ENCODE measurements at places on chromosomes 7 and 10. TPM values are rescaled to one million over a fixed set of nuclear protein-coding genes. Genes with fewer than 3 reads are reported as not detected.
A peak's percentile ranks its signal among the peaks of the same experiment; 100 is the strongest.

DNA sequence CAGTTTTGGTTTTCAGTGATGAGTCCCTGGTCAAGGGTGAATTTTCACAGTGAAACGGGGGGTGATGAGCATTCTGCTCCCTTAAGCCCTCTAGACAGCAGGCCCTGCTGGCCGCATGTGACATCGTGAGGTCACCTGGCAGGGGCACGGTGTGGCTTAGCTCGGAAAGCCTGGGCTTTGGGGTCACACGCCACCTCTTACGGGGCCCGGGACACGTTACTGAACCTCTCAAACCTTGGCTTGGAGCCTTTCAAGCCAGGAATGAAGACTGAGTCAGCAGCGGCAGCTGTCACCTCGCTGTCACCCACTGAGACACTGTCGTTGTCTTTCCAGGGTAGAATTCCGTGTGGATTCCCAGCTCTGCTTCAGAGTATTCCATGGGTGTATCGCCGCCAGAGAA is 4.1 kb downstream of the GET4 start:
- no peak overlapping the region for H3K4me3 ChIP-seq
- peaks cover 18% of the 10 kb centered on the region for H3K4me1 ChIP-seq
- H3K36me3 ChIP-seq, result peaks cover 17% of the 10 kb centered on the region
- H3K27me3 ChIP-seq, result no peaks in the 10 kb centered on the region

DNA sequence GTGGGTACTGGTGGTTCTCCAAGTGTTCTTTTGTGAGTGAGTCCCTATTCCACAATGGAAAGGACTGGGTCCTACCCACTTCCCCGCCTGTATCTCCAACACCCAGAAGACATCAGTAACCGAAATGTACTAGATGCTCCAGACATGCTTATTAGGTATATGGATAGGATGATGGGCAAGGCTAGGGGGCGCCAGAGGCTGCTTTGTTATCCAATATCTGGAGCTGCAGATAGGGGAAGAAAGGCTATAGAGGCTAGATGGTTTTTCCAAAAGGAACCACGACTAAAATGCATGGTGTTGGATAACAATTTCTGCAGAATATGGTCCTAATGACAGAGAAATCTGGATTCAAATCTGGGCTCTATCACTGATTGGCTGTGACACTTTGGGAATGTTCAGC is 56.2 kb upstream of the TM9SF3 start:
- no peaks in the 10 kb centered on the region for H3K36me3 ChIP-seq
- peaks cover 19% of the 10 kb centered on the region for H3K4me1 ChIP-seq
- H3K4me3 ChIP-seq, result no peak overlapping the region
- peak; percentile 77 for DNase-seq
- H3K27ac ChIP-seq, result no peak overlapping the region
- H3K27me3 ChIP-seq, result no peaks in the 10 kb centered on the region

DNA sequence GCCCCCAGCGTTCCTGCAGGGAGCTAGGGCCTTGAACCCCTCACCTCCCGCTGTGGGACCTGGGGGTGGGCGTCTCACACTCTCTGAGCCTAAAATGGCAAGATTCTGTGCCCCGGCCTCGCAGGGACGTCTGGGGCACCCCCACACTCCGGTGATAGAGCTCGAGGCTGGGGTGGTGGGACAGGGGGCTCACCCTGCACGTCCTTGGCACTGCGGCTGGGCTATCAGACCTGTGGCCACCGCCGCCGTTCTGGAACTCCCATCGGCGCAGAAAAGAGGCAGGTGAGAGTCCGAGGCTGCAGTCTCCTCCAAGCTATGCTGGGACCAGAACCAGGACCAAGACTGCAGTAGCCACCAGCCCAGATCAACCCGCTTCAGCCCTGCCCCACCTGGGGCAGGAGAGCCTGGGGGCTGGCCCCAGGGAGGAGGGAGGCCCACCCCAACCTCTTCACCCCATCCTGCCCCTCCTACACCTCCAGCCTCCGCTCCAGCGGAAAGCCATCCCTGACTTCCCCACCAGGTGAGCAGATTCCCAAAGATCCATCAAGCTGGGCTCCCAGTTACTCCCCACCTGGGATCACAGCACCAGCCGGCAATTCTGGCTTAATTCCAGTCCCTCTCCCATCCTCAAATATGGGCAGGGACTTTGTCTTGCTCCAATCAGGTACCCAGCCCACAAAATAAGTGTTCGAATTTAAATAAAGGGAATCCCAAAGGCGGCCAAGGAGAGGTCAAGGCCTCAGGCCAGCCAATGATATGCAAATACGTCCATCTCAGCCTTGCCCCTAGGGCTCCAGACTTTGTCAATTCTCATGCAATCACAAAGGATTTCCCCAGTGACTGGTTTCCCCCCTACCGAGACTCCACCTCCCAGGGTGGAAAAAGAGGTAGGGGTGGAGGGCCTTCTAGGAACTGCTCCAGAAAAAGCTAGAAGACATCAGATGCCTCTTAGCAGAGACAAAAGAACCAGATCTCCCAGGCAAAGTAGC is 16.4 kb downstream of the TNRC18 start:
- no peaks in the 10 kb centered on the region for H3K4me1 ChIP-seq
- H3K4me3 ChIP-seq, result no peak overlapping the region
- DNase-seq, result no peak
- H3K27ac ChIP-seq, result no peak overlapping the region

- no peaks in the 10 kb centered on the region for H3K27me3 ChIP-seq
- no peak overlapping the region for H3K4me3 ChIP-seq
- peak; percentile 30 for DNase-seq
- H3K27ac ChIP-seq, result no peak overlapping the region
Measured at GRCh38 chr10:23994459-23995046, 214.4 kb upstream of the KIAA1217 start.

- H3K27me3 ChIP-seq, result peaks cover 22% of the 10 kb centered on the region
- no peaks in the 10 kb centered on the region for H3K4me1 ChIP-seq
- no peak for DNase-seq
- H3K36me3 ChIP-seq, result no peaks in the 10 kb centered on the region
- no peak overlapping the region for H3K4me3 ChIP-seq
Measured at GRCh38 chr10:30573721-30574431, 55.7 kb downstream of the LYZL2 start.

GRCh38 chr7:34747176-34747781 is 89.3 kb downstream of the NPSR1 start:
- H3K4me1 ChIP-seq, result no peaks in the 10 kb centered on the region
- no peaks in the 10 kb centered on the region for H3K36me3 ChIP-seq
- no peak overlapping the region for H3K4me3 ChIP-seq
- DNase-seq, result no peak
- H3K27ac ChIP-seq, result no peak overlapping the region

GRCh38 chr10:15482156-15482555 is 111.1 kb upstream of the FAM171A1 start:
- DNase-seq, result no peak
- H3K4me3 ChIP-seq, result no peak overlapping the region
- H3K27ac ChIP-seq, result no peak overlapping the region
- H3K36me3 ChIP-seq, result no peaks in the 10 kb centered on the region
- peaks cover 8% of the 10 kb centered on the region for H3K27me3 ChIP-seq
- H3K4me1 ChIP-seq, result no peaks in the 10 kb centered on the region

Gene MMP21
- total RNA-seq, result not detected

All from activated CD4-positive, alpha-beta memory T cell treated with anti-CD3 and anti-CD28 coated beads, Interleukin-2, amount 10 ng/mL, durations not matched to agents 7 days and 5 days (primary cell).